ENCODE measurements at places on chromosomes 12 and 14. TPM values are rescaled to one million over a fixed set of nuclear protein-coding genes. Genes with fewer than 3 reads are reported as not detected.
A peak's percentile ranks its signal among the peaks of the same experiment; 100 is the strongest.

The OR6C75 gene
- total RNA-seq, result not detected

The CIDEB gene
- total RNA-seq, result 14.2 TPM

DNA sequence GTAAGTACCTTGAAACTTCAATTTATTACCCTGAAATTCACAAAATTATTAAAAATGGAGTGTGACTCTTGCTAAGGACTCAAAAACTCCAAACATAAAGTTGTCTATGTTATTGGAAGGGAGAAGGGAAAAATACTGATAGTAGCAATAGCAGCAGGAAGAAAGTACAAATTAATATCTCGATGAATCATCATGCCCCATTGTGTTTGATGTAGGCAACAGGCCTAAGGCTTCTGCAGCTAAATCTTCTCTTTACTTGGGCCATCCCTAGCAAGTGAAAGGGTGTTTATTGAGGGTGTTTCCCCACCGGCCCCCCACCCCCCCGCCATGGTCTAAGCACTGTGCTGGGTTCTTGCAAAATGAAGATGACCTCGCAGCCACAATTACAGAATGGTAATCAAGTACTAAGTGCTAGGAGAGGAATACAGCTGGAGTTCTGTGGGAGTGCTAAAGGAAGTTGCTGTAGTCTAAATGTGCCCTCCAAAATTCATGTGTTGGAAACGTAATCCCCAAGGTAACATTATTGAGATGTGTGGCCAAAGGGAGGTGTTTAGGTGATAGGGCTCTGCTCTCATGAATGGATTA, 76.5 kb downstream of the SNAPC1 start:
- DNase-seq, result no peak

- no peak for DNase-seq
Measured at GRCh38 chr14:84468153-84468552, 1061.8 kb upstream of the FLRT2 start.

The SERPINA9 gene
- total RNA-seq, result not detected

- DNase-seq, result no peak
Measured at GRCh38 chr14:21498540-21499526, 12.3 kb downstream of the METTL3 start.

The RGS6 gene
- total RNA-seq, result 0.83 TPM

DNA sequence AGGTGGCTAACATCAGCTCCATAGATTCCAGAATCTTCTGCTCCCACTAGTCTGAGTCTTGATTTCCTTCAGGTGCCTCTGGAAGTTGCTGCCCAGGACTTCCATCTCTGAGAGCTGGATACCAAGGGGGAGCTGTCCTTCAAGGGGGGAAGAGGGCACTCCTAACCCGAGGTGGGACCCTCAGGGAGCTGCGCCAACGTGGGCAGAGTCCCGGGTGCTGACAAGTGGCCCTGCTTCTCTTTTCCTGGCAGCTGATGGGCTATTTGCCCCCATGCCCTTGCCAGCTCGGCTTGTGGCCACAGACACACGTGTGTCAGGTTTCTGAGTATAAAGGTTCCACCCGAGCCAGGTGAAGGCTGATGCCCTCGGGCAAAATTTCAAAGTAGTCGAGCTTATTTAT, 272.5 kb downstream of the TTC8 start:
- no peak for DNase-seq

DNA sequence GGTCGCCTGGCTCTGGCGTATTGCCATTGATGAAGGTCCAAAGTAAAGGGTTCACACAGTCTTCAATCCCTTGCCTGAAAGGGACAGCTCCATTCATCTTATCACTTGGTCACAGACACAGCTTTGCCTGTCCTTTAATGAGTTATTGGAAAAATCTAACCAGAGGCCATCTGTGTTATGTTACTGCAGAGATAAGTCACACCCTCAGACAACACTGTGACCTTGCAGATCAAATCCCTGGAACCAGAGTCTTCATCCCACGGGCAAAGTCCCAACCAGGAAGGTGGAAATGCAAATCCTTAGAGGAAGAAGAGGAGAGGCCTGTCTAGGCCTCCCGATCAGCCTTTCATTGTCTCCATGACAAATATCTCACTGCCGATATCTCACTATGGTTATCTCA, 68.3 kb upstream of the SCN8A start:
- no peak for DNase-seq

The ACVRL1 gene
- total RNA-seq, result 195 TPM

GRCh38 chr14:105196265-105196960, 15.3 kb upstream of the NUDT14 start:
- peak; percentile 87 for DNase-seq

The FGD4 gene
- total RNA-seq, result 78.6 TPM

The TCL1B gene
- total RNA-seq, result not detected

DNA sequence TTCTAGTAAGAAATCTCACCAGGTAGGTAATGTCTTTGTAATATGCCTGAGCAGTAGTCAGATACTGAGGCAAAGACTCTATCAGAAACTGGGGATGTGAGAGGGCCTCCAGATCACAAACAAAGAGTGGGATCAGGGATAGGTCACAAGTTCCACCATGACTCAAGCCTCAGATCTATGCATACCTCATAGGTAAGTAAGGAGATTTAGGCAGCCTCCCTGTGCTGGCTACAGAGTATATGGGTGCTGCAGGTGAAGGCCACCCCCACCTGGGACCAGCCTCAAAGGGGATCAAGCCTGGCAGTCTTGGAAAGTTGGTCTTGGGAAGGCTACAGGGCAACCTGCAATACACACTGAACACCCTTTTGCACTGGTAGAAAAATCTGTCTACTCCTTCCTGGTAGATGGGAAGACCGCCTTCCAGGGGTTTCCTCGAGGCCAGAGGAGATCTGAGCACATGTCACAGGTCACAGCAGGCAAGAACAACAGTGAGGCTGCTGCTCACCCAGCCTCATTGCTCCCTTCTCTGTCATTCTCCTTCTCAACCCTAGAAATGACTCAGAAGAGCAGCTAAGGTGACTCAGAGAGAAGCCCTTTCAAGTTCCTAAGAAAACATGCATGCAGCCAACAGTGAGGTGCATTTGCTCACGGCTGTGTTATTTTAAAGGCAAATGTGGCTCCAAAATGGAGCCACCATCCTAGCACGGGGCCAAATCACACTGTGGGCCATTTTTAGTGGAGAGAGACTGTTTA, 143.4 kb upstream of the CDKN3 start:
- no peak for DNase-seq

The STAT6 gene
- total RNA-seq, result 288 TPM

The CLBA1 gene
- total RNA-seq, result 11.1 TPM

- no peak for DNase-seq
Measured at GRCh38 chr12:3744229-3744901, 8.5 kb downstream of the CRACR2A start.

The C12orf54 gene
- not detected for total RNA-seq

The BDKRB1 gene
- total RNA-seq, result 0.46 TPM

DNA sequence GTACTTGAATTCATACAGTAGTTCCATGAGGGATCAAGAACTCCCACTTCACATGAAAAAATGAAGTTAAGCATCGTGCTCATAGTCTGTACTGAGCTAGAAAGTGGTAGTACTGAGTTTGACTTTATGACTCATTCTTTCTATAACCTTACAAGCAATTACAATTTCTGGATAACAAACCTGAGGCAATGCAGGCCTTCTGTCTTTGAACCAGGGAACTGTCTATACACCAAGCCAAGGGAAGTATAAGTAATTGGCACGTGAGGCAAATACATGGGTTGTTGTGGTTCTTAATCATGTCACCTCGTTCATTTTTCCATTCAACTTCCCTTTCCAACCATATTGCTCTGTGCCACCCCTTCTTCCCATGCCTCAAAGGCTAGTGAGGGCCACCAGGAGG, 16.8 kb downstream of the GNS start:
- DNase-seq, result no peak

- no peak for DNase-seq
Measured at GRCh38 chr12:5966486-5967095, 21.5 kb upstream of the ANO2 start.

DNA sequence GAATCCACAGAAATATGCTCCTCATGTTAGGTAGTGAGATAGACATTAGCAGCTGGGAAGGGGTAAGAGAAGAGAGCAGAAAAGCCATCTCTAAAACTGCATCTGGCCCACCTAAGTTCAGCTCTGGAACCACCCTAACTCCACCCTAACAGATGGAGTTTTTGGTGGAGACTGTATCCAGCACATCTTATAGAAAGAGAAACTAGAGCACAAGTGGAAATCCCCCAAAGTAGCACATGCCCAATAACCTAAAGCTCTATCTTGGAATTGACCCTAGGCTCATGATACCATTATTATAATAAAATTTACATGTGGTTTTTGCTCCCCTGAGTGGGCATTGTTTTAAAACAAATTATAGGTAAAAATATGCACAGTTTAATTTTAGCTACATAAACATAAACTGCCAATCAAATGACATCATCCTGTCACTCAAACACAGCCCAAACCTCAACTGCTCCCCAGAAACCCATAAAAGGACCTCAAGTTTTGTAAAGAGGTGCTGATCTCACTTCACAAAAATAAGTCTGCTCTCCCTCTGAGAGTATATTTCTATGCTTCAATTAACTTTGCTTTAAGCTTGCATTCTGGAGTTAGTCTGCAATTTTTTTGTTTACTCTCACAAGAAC, 206.4 kb downstream of the PIK3C2G start:
- DNase-seq, result no peak

The RESF1 gene
- total RNA-seq, result 29.7 TPM

GRCh38 chr12:113844495-113845210, 121.5 kb downstream of the RBM19 start:
- DNase-seq, result no peak

DNA sequence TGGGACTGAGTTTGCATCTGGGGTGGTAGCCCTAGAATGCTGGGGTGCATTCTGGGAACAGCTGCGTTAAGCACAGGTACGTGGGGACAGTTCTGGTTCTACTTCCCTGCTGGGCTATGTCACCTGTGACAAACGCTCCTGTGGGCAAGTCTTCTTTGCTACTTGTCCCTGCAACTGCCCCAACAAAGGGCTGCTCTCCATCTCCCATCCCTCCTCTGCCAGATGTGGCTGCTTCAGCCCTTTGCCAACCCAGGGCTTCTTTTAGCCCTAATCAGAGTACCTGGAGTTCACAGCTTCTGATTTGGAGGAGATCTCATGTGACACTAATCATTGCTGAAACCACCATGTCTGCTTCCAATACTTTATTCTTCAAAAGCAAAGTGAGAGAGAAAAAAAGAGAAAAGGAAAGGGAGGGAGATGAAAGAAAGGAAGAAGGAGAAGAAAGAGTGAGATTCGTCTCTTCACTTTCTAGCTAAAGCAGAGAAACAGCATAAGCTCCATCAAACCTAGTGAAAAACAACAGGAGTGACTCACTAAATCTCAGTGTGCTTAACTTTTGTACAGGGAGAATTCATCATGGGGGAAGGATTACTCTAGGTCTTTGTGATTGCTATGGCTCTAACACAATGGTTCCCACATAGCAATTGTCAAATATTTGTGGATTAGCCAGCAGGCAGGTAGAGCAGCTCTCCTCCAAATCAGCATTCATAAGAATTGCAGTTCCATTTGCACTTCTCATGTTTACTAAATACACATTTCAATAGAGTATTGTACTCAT, 174.8 kb downstream of the LRIG3 start:
- DNase-seq, result no peak

DNA sequence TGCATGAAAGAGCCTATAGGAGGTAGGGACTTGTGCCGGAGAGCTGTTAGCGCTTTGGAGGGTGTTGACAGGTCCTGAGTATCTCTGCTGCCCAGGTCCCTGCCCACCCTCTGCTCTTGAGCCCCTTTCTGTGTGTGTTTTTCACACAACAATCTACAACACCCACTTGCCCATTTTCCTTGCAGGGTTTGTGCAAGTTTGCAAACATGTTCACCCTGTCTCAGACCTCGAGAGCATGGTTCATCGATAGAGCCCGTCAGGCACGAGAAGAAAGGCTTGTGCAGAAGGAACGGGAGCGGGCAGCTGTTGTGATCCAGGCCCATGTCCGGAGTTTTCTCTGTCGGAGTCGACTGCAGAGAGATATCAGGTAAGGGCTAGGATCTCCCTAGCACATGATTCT, 5.9 kb downstream of the UBE3B start:
- DNase-seq, result no peak

The APOF gene
- not detected for total RNA-seq

DNA sequence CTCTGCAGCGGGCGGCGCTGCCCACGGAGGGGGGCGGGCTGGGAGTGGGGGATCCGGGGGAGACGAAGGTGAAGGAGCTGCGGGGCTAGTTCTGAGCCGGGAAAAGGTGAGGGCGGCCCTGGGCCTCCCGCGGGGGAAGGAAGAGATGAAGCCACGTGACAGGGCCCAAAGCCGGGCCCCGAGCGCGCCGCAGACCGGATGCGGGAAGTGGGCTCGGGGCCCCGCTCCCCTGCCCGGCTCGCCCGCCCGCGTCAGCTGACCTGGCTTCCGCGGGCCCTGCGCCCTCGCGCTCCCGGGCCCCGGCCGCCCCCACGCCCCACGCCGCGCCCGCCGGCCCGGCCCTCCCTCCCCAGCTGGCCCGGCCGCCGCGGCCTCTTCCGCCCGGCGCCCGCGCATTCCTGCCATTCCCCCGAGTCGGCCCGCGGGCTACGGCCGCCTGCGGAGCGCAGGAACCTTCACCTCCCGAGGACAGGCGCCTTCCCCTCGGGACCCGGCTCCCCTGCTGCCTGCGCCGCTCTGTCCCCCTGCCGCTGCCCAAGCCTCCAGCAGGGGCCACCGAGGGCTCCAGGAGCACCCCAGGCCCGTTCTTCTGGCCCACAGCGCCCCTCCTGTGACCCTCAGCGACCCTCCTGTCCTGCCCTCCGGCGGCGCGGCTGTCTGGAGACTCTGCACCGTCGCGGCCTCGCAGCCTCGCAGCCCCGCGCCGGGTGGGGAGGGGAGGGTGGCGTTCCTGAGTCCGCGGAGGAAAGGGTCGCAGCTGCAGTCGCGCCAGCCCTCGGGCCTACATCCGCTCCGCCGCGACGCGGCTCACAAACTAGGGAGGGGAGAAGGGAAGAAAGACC, 20.4 kb downstream of the NINJ2 start:
- peak; percentile 85 for DNase-seq
